Stomach (tissue), 19 donors: ENCODE measurements at places on chromosomes 16 and 17.
A peak's percentile ranks its signal among the peaks of the same experiment; 100 is the strongest.

DNA sequence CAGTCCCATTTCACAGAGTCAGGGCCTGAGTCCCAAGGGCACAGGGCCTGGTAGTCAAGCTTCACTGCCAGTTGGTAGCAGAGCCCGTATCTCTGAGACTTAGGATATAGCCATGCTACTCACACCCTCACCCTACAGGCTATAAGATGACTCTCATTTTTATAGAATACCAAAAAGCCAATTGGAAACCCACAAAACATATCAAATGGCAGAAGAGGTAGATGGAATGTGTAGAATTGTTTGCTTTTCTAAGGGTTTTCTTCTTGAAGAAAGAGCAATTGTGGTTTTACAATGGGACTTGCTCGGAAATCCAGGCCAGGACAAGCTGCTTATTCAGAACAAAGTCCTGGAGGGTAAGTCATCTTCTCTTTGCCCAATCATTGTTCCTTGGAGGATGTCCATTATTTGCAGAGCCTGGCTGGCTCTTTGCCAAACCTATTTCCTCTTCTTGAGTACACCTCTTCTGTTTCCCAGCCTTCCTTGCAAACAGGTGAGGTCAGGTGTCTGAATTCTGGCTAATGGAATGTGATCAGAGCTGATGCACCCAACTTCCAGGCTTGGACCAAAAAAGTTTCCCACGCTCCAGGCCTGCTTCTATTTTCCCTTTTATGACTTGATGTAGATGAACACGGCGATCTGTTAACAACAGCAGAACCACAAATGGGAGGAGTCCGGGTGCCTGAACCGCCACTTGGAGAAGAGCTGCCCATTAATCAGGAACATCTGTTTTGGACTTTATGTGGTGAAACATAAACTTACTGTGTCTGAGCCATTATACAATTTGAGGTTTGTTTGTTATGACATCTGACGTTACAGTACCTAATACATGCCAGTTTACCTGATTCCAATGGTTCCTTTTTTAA lies 16.9 kb upstream of the CCL22 start:
- DNase-seq: peak; percentile 37
- H3K4me3 ChIP-seq: no peak overlapping the region
- no peaks in the 10 kb centered on the region for H3K36me3 ChIP-seq
- H3K27me3 ChIP-seq: no peaks in the 10 kb centered on the region
- H3K27ac ChIP-seq: no peak overlapping the region

- peak; percentile 68 for DNase-seq
- no peaks in the 10 kb centered on the region for H3K27me3 ChIP-seq
- no peaks in the 10 kb centered on the region for H3K4me1 ChIP-seq
- H3K4me3 ChIP-seq: no peak overlapping the region
These were observed 63.5 kb downstream of the PRMT7 start for GRCh38 chr16:68374246-68374805.

- H3K4me3 ChIP-seq: peak overlapping the region; percentile 82
- no peak overlapping the region for H3K27ac ChIP-seq
- no peak for DNase-seq
- H3K36me3 ChIP-seq: peaks cover 18% of the 10 kb centered on the region
- peaks cover 42% of the 10 kb centered on the region for H3K4me1 ChIP-seq
- H3K27me3 ChIP-seq: no peaks in the 10 kb centered on the region
These were observed 3.0 kb downstream of the MSI2 start for GRCh38 chr17:57259306-57259705.

- no peak for DNase-seq
- no peaks in the 10 kb centered on the region for H3K4me1 ChIP-seq
- H3K4me3 ChIP-seq: no peak overlapping the region
- H3K36me3 ChIP-seq: no peaks in the 10 kb centered on the region
- H3K27ac ChIP-seq: no peak overlapping the region
These were observed 52.1 kb upstream of the GCSH start for GRCh38 chr16:81148277-81148676.

- no peaks in the 10 kb centered on the region for H3K36me3 ChIP-seq
- no peak overlapping the region for H3K4me3 ChIP-seq
- no peak overlapping the region for H3K27ac ChIP-seq
- H3K4me1 ChIP-seq: peaks cover under 1% of the 10 kb centered on the region
These were observed 19.0 kb upstream of the LHX1 start for GRCh38 chr17:36918211-36918691.

DNA sequence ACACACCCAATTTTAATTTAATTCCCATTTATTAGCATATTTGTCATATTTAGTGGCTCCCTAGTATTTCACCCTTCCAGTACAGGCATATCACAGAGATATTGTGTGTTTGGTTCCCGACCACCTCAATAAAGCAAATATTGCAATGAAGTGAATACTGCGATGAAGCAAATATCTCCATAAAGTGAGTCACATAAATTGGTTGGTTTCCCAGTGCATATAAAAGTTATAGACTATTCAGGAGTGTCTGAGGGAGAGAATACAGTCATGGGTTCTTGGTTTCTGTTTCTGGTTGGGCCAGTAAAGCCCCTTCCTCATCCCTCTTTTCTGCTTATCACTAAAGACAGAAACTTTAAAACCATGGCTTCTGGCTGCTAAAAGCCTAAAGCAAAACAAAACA lies 295.4 kb upstream of the AXIN2 start:
- no peaks in the 10 kb centered on the region for H3K4me1 ChIP-seq
- H3K4me3 ChIP-seq: no peak overlapping the region
- H3K36me3 ChIP-seq: no peaks in the 10 kb centered on the region
- DNase-seq: no peak
- no peak overlapping the region for H3K27ac ChIP-seq
- H3K27me3 ChIP-seq: no peaks in the 10 kb centered on the region

DNA sequence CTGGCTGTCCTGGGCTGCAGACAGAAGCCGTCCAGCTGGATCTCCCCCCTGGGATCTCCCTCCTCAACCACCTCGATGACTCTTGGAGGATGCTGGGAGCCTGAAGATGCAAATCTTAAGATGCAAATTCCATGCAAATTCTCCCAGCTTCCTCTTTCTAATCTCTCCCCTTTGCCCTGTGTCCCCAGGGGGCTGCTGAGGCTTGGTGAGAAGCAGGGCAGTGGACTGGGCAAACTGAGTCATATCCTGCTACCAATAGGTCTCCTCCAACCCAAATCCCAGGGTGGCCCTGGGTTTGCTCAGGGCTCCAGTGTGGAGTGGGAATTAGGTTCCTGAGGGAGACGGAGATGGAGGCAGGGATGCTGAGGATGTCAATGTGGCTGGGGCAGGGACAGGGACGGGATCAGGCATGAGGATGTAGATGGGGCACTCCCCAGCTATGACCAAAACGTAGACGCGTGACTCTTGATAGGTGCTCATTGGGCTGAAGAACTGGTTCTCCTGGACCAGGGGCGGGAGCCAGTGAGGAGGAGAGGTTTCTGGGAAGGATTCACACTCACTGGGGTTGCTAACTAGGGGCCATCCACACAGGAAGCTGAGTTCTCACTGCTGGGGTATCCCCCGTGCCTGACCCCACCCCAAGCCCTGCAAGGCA lies 3.6 kb upstream of the ALOX12B start:
- H3K27ac ChIP-seq: no peak overlapping the region
- no peaks in the 10 kb centered on the region for H3K4me1 ChIP-seq
- H3K36me3 ChIP-seq: no peaks in the 10 kb centered on the region
- no peak overlapping the region for H3K4me3 ChIP-seq
- no peak for DNase-seq

- H3K4me1 ChIP-seq: peaks cover 91% of the 10 kb centered on the region
- H3K36me3 ChIP-seq: no peaks in the 10 kb centered on the region
- no peak overlapping the region for H3K4me3 ChIP-seq
- H3K27ac ChIP-seq: peak overlapping the region; percentile 97
- no peaks in the 10 kb centered on the region for H3K27me3 ChIP-seq
- DNase-seq: peak; percentile 76
These were observed 4.5 kb upstream of the NR1D1 start for GRCh38 chr17:40104594-40105486.

DNA sequence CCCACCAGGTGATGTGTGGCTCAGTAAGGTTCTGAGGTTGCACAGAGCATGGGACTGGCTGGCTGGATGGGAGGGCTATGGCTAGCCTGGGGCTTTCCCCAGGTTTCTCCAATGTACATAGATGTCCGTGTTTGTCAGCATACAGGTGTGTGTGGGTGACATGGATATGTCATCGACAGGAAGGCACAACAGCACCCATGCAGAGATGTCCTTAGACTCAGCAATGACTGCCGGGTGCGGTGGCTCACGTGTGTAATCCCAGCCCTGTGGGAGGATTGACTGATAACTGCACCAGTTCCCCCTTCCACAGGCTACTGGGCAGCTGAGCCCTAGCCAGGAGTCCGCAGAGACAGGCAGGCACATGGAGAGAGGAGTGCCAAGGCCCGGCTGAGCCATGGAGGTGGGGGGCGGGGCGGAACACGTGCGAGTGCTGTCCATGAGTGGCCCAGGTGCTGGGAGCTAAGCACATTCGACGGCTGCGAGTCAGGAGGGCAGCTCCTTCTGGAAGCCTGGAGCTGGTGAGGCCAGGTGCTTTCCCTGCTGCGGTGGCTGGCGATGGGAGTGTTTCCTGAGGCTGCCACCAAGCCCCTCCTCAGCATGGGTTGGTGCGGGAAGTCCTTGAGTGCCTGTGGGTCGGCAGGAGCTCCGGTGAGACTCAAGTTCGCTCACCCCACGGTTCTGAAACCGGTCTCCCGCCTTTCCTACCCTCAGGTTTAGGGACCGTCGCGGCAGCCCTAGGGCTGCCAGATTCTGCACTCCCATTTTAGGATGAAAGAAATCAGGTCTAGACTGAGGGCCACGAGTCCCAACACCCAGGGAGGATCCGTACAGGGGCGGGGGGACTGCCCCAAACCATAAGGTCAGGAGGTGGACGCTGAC lies 858 bp upstream of the ASPSCR1 start:
- peak; percentile 72 for DNase-seq
- peak overlapping the region; percentile 87 for H3K4me3 ChIP-seq
- H3K4me1 ChIP-seq: peaks cover 37% of the 10 kb centered on the region
- H3K36me3 ChIP-seq: no peaks in the 10 kb centered on the region
- H3K27me3 ChIP-seq: no peaks in the 10 kb centered on the region

GRCh38 chr17:19958023-19958422 lies 19.6 kb downstream of the AKAP10 start:
- peaks cover 23% of the 10 kb centered on the region for H3K36me3 ChIP-seq
- no peak overlapping the region for H3K27ac ChIP-seq
- H3K4me1 ChIP-seq: peaks cover 5% of the 10 kb centered on the region
- H3K4me3 ChIP-seq: no peak overlapping the region
- no peak for DNase-seq
- no peaks in the 10 kb centered on the region for H3K27me3 ChIP-seq

DNA sequence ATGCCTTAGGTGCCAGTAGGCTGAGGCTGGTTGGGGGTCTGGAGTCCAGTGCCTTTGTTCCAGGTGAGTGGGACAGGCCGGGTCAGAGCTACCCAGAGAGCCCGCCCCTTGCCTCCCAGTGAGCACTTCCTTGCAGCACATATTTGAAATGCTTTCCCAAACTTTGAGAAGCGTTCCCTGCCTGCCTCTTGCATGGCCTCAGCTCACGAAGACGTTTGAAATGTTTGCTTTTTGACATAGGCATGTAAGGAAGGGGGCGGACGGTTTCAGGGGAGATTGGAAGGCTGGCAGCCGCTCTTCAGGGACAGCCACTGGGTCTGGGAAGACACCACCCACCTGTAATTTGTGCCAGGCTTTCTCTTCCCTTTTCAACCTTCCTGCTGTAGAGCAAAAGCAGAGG lies 5.1 kb upstream of the FOXL1 start:
- no peaks in the 10 kb centered on the region for H3K36me3 ChIP-seq
- H3K4me3 ChIP-seq: no peak overlapping the region
- H3K27me3 ChIP-seq: peaks cover 100% of the 10 kb centered on the region
- no peak for DNase-seq

- H3K4me3 ChIP-seq: no peak overlapping the region
- no peak overlapping the region for H3K27ac ChIP-seq
- no peaks in the 10 kb centered on the region for H3K36me3 ChIP-seq
These were observed 54.0 kb downstream of the CNGB1 start for GRCh38 chr16:57916735-57917438.

DNA sequence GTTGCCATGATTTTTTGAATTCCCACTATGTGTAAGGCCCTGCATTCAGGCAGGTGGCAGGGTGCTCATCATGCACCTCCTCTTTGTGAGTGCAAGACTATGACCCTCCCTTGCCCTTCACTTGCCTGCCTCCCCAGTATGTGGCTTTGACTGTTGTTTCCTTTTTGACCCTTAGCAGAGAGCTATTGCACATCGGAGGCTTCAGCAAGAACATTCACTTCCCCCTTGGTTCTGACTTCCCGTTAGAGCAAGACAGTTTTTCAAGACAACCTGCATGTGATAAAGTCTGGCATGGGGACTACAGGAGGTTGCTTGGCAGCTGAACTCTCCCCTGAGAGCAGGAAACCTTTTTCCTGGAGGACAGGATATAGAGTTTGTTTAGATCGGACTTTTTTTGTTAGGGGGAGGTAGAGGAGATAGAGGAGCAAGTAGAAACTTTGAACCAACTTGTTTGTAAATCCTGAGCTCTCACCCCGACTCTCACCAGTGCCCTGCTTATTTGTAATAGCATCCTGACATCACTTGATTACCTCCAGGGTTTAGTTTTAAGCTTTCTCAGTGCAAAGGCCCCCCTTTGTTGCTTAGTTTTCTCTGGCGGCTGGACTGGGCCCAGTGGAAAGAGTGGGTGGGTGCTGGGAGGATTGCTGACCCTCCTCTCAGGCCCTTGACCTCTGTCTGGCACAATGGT lies 34.3 kb downstream of the LIMD2 start:
- no peaks in the 10 kb centered on the region for H3K27me3 ChIP-seq

GRCh38 chr16:87542531-87543102 lies 49.8 kb upstream of the ZCCHC14 start:
- peaks cover 6% of the 10 kb centered on the region for H3K27me3 ChIP-seq
- no peaks in the 10 kb centered on the region for H3K36me3 ChIP-seq
- no peak for DNase-seq
- H3K27ac ChIP-seq: no peak overlapping the region
- peaks cover 12% of the 10 kb centered on the region for H3K4me1 ChIP-seq

DNA sequence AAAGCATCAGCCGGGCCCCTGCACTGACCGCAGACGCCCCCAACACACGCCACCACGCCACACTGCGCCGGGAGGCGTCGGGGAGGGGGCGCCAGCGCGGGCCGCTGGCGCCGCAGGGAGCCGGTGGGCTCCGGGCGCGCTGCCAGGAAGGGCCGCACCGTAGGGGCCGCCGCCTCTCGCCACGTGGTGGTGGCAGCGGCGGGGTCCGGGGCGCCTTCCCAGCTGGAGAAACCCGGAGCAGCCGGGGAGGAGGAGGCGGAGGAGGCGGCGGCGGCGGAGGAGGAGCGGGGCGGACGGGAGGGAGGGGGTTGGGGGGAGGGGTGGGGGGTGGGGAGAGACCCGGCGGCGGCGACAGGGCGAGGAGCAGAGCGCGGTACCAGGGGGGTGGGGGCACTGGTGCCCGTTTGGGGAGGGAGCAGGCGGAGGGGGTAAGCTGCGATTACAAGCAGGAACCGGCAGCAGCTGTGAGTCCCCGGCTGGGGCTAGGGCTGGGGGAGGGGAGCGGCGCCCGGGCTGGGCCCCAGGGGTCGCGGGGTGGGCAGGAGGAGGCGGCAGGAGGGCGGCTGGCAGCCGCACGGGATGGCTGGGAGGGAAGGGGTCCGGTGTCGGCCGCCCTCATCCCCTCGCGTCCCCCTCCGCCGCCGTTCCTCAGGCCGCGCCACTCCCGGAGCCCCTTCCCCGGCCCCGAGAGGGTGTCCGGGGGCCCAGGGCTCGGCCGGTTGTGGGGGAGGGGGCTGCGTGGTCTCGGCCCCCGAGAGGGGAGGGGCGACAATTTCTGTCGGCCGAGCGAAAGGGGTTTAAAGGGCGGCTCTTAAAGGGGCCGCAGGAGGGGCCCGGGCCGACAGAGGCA lies at the start of gene TBKBP1:
TBKBP1 (plus strand) TSS at position 431 of the 850 bp plus-strand sequence. CDS start 1,952 bp downstream, outside the sequence.
- peak; percentile 91 for DNase-seq
- H3K4me1 ChIP-seq: peaks cover 45% of the 10 kb centered on the region
- H3K27me3 ChIP-seq: no peaks in the 10 kb centered on the region
- H3K36me3 ChIP-seq: no peaks in the 10 kb centered on the region
- peak within 1 kb of the TSS; percentile 81 for H3K4me3 ChIP-seq
